Adrenal gland (tissue), 19 donors: ENCODE measurements at places on chromosomes 5 and 9. TPM values are rescaled to one million over a fixed set of nuclear protein-coding genes. Genes with fewer than 3 reads are reported as not detected.

DNA sequence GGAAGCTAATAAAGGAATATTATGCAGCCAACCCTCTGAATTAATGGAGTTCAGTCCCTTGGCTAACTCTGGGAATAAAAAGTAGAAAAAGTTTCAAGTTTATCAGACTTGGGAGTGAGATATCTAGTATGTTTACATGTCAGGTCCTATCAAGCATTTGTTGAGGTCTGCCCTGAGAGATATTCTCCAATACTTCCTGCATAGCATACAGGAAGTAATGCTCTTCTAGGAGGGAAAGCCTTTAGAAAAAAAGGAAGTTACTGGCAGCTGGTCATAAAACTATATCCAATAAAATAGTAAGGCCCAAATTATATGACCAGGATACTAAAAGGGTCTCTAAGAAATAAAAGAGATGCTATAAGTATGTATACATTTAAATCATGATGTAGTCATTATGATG lies 594.1 kb upstream of the FTMT start:
- DNase-seq = no peak

GRCh38 chr9:23821375-23822181 lies 4.5 kb downstream of the ELAVL2 start:
- DNase-seq = peak; percentile 42

- DNase-seq = peak; percentile 16
Measured at GRCh38 chr9:13485068-13485596, 205.6 kb upstream of the MPDZ start.

The TOR1B gene
- total RNA-seq = 30.3 TPM

- no peak for DNase-seq
Measured at GRCh38 chr9:111405701-111406100, 75.7 kb upstream of the OR2K2 start.

The ECSCR gene
- 12.2 TPM for total RNA-seq

DNA sequence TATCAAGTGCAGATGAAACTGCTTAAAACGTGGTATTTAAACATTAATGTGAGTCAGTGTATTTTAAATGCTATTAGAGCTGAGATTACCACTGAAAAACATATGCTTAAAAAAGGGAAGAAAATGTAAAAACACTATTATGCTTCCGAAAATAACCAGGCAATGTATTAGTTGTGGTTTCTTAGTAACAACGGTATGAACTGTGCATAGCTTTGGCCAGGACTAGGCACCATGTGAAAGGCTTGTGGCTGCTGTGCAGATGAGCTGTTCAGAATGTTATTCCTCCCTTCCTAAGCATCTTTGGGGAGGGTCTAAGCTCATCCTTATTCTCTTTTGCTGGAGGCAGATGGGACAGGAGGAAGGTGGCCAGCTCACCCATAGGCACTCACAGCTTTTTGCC lies 84.9 kb downstream of the NTRK2 start:
- no peak for DNase-seq

The CCL27 gene
- not detected for total RNA-seq

The DNAH5 gene
- 0.09 TPM for total RNA-seq

- DNase-seq = peak; percentile 53
Measured at GRCh38 chr9:114141553-114142402, 13.6 kb upstream of the COL27A1 start.

The C5orf46 gene
- total RNA-seq = not detected

DNA sequence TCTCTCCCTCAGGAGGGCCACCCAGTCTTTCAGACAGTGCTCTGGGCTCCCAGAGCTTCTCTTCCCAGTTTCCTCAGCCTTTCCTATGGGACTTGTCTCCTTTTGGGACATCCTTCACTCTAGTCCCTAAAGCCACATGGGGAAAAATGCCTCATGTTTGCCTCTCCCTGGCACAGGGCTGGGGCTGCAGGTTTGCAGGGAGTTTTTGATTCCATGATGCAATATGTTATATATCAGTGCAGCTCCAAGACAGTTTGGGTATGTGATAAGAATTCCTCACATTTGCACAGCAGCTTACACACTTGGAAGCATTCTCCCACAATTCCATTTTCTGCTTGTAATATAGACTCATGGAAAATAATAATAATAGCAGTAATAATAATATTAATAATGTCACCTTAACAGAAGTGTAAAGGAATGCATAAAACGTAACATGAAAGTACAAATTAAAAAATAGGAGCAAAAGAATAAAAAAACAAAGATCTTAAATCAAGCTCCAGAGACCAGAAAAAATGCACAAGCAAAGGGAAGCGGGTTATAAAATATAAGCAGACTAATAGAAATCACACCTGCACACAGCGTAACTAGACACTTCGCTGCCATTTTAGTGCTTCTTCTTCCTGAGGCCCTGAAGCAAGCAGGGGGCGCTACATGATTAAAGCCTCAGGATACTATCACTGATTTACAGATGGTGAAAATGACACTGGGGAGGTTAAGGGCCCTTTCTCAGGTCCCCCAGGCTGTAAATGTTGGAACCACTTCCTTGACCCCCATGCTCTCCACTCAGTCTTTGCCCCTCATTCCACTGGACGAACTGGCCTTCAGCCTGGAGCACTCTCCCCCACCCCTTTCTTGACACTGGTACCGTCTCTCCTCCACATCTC lies 70.0 kb upstream of the IL17B start:
- DNase-seq = no peak

The GPR150 gene
- total RNA-seq = 0.06 TPM

DNA sequence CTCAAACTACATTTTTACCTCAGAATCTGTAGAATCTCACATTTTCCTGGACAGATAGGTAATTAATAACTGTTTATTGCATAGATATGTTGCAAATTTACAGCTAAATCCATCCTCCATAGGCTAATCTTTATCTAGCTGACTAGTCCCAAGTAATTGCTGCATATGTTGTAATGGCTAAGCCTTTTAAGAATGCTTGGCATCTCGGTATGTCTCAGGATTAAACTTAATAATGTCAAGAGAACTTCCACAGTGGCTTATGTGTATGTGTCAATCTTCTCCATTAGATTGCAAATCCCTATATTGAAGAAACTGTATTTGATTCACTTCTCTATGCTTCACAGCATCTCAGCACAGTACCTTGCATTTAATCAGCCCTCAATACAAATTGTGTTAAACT lies 131.9 kb downstream of the PRDM9 start:
- no peak for DNase-seq

DNA sequence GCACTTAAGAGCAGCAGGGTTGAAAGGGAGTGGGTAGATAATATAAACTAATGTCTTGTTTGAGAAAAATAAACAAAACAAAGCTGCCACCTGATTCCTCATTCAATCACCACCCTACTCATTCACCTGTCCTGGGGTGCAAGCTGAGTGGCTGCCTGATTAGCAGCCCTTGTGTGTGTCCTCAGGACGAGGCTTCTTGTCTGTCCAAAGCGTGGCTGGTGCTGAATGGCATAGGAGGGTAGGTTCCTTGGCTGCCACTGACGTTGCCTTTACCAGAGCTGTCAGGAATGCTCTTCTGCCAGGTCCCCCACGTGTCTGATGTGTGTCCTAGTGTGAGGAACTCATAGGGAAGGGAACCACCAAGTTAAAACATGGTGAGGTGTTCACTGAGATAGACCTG lies 146.6 kb upstream of the SLC24A2 start:
- DNase-seq = no peak

DNA sequence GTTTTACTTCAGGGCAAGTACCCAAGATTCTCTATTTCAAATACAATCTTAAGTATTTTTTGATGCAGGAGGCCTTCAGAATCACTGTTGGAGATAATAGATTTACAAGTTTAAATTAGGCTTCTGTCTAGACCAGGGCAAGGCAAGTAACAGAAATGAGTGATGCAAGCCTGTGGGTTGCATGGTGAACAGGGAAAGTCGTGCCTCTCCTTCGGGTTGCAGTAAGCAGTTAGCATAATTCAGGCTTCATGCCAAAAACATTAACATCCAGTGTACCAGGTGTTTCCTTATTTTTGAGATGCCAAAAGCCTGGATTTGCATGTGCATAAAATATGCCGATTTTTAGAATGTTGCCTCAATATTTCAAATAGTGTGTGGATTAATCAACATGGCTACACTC lies 369.0 kb downstream of the CAAP1 start:
- no peak for DNase-seq

The CCL21 gene
- total RNA-seq = 295 TPM

The TAF1L gene
- not detected for total RNA-seq

The EMB gene
- 33.5 TPM for total RNA-seq

The FGF10 gene
- 1.1 TPM for total RNA-seq

The ENG gene
- total RNA-seq = 96.4 TPM

- no peak for DNase-seq
Measured at GRCh38 chr5:122789461-122790171, 14.7 kb downstream of the SNX2 start.

GRCh38 chr5:124185716-124186115 lies 560.7 kb downstream of the ZNF608 start:
- DNase-seq = no peak

The PAM gene
- 580 TPM for total RNA-seq
